Thymus (tissue), 14 donors: ENCODE measurements at places on chromosomes 1 and 21. TPM values are rescaled to one million over a fixed set of nuclear protein-coding genes. Genes with fewer than 3 reads are reported as not detected.
A peak's percentile ranks its signal among the peaks of the same experiment; 100 is the strongest.

GRCh38 chr1:207890136-207890738, 20.7 kb downstream of the CD34 start:
- H3K27ac ChIP-seq = peak overlapping the region; percentile 45
- no peak overlapping the region for H3K4me3 ChIP-seq
- H3K36me3 ChIP-seq = no peaks in the 10 kb centered on the region
- H3K27me3 ChIP-seq = no peaks in the 10 kb centered on the region

GRCh38 chr1:218049641-218050040, 235.5 kb upstream of the RRP15 start:
- no peaks in the 10 kb centered on the region for H3K36me3 ChIP-seq
- no peaks in the 10 kb centered on the region for H3K27me3 ChIP-seq
- no peak overlapping the region for H3K4me3 ChIP-seq
- DNase-seq = no peak

GRCh38 chr1:224493269-224493668, 58.7 kb upstream of the WDR26 start:
- no peak for DNase-seq
- peaks cover 8% of the 10 kb centered on the region for H3K4me1 ChIP-seq
- H3K27me3 ChIP-seq = no peaks in the 10 kb centered on the region
- H3K27ac ChIP-seq = no peak overlapping the region
- no peaks in the 10 kb centered on the region for H3K36me3 ChIP-seq

DNA sequence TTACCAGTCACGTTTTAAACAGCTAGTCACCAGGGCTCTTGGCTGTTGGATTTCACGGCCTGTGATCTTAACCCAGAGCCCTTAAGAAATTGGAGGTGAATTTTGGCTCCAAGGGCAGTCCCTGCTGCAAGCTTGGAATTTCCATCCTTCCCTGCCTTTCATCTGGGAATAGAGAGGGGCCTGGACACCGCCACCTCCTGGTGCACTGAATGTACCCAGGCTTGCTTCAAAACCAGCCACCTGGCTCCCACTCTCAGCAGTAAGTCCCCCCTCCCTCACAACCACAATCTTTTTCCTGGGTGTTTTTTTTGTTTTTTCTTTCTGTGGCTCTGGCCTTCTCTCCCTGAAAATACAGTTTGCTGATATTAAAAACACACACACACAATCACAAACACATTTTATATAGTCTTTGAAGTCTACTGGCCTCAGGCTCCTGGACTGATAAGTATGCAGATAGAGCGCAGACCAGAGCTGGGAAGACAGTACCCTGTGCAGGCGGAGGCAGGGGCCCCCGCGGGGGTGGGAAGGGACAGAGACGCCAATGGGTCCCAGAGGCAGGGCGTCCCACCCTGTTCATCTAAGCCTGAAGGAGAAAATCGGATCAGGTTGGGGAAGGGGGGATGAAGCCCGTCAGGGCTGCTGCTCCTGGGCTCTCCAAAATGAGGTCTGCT, 65.8 kb upstream of the IGSF21 start:
- H3K36me3 ChIP-seq = no peaks in the 10 kb centered on the region
- H3K4me3 ChIP-seq = no peak overlapping the region
- H3K4me1 ChIP-seq = no peaks in the 10 kb centered on the region
- DNase-seq = no peak
- H3K27ac ChIP-seq = no peak overlapping the region

- no peaks in the 10 kb centered on the region for H3K4me1 ChIP-seq
- no peak for DNase-seq
- H3K27ac ChIP-seq = no peak overlapping the region
- no peaks in the 10 kb centered on the region for H3K36me3 ChIP-seq
Measured at GRCh38 chr1:240090014-240090413, 1.7 kb upstream of the FMN2 start.

GRCh38 chr1:55695552-55695951, 480.4 kb upstream of the USP24 start:
- H3K27ac ChIP-seq = no peak overlapping the region
- no peak for DNase-seq
- no peaks in the 10 kb centered on the region for H3K36me3 ChIP-seq
- H3K27me3 ChIP-seq = no peaks in the 10 kb centered on the region
- peaks cover 5% of the 10 kb centered on the region for H3K4me1 ChIP-seq

Gene UBL4B
- not detected for total RNA-seq

Gene CLEC20A
- total RNA-seq = 0.28 TPM

Gene SHISAL2A
- 0.61 TPM for total RNA-seq

Gene PRAMEF18
- not detected for total RNA-seq
